Spinal cord (tissue), 10 donors: ENCODE measurements at places on chromosomes 6 and 20.

GRCh38 chr6:109260701-109261100, 121.6 kb downstream of the CD164 start:
- no peak for DNase-seq

DNA sequence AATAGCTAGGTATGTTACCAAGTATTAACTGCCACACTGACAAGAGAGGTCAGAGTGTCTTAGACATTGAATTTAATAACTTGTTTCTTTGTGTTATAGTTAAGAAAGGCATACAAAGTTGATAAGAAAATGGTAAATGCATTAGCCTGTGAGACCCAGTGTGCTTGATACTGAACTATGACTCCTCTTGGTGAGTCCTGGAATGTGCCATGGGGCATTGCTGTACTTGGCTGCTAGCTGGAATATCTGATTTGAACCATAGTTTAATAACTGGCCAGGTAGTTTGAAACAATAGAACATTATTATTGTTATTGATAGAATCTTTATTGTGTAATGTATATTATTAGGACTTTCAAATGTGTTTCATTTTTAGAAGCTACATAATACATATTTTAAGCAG, 70.0 kb downstream of the ZFAND3 start:
- DNase-seq = no peak

DNA sequence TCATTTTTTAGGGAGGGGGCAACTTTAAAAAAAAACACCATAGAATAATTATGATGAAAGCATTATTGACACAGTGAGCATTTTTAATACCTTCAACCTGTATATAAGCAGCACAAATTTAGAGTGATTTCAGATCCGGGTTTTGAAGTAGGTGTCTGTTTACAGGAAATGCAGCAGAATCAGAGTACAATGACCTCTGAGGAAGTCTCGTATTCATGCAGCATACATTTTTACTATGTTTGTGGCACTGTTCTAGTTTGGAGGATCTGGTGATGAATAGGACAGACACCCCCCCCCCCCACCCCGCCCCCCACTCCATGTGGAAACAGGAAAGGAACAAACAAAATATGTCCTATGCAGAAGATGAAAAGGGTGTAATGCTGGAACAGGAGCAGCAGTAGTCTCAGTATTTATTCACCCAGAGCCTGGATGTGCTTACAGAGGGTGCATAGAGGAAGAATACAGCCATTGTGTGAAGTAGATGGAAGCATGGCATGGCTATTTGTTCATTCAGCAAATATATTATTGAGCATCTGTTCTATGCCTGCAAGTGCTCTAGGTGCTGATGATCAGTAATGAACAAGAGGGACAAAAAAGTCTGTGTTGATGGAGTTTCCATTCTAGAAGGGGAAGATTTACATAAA, 19.7 kb downstream of the VAPB start:
- DNase-seq = peak; percentile 58

DNA sequence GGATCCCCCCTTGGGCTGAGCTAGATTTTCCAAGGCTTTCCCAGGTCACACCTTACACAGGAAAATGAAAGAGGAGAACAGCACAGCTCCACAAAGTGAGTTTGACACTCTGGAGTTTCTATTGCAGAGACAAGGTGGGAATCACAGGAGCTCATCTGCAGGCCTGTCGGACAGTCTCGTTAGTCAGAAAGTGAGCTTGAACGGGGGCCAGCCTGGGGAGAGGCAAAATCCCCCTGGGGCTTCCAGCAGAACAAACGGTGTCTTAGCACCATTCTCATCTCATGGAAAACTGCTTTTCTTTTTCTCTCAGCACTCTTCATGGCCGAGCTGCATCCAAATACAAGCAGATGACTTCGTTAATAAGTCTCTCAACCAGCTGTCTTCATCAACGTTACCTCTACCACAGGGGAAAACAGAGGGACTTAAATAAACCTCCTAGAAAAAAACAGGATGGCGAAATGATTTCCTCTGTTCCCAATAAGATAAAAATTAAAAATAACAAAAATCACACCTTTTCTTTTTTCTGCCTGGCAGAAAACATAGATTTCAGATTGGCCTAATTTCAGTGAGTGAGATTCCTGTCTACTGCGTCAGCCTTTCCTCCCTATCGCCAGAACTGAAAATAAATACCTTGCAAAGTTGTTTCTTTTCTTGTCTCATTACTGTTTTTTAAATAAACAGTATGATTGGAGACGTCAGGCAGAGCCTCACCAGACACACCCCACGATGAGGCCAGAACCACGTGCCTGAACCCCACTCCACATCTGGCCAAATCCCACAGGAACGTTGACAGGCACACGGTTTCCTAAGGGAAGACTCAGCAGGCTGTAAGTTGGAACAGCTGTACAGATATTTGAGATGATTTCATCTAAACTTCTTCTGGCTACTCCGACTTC, 219.0 kb downstream of the TTLL2 start:
- DNase-seq = peak; percentile 63

- DNase-seq = no peak
Measured at GRCh38 chr20:18225632-18226031, 62.7 kb upstream of the ZNF133 start.

DNA sequence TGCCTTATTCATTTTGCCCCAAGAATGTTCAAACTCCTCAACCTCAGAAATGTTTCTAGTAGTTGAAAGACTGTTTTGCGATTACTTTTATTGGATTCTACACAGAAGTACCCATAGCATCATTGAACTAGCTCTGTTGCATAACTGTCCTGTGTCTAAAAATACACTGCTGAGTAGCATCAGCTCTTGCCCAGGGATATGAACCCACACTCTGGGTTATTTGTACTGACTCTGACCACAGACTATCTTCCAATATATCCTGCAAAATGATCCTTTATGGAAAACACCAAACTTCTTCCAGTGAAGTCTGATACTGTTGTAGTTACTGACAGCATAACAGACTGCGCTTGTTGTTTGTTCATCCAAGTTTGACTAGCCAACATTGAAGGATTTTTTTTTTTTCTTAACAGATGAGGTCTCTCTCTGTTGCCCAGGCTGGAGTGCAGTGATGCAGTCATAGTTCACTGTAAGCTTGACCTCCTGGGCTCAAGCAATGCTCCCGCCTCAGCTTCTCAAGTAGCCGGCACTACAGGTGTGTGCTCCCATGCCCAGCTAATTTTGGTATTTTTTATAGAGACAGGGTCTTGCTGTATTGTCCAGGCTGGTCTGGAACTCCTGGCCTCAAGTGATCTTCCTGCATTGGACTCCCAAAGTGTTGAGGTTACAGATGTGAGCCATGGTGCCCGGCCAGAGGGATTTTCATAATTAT, 49.9 kb downstream of the TULP4 start:
- no peak for DNase-seq

GRCh38 chr20:64079273-64080012, at the start of gene RGS19:
Gene RGS19 (minus strand): TSS chr20:64079518. CDS start chr20:64076886, 2,632 bp downstream.
- no peak for DNase-seq

DNA sequence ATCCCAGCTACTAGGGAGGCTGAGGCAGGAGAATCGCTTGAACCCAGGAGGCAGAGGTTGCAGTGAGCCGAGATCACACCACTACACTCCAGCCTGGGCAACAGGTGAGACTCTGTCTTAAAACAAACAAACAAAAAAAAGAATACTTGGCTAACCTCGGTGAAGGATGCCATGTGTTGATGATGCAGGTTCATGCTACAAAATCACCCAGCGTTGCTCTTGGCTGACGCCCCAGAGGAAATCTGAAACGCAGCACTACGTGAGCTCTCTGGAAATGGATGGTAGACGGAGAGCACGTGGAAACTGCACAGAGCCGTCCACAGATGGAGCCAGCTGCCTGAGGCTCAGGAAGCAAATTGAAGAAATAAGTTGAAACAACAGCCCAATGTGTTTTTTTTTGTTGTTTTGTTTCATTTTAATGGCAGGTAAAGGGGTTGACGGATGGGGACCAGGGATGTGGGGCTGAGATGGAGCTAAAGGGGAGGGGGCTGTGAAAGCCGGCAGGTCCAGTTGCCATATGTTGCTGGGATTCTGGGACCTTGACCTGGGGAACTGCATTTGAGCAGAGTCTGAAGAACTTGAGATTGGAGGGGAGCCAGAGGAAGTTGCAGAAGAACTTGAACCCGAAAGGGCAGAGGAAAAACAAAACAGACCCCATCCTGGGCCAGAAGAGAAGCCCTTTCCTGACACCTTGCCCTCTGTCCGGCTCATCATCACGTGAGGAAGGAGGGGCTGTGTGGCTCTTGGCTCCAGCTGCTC, 12.8 kb upstream of the MANBAL start:
- DNase-seq = peak; percentile 76

- DNase-seq = no peak
Measured at GRCh38 chr6:168071620-168072019, 7.4 kb downstream of the FRMD1 start.

GRCh38 chr20:1336699-1337367, 7.9 kb upstream of the SDCBP2 start:
- no peak for DNase-seq

- no peak for DNase-seq
Measured at GRCh38 chr20:50140339-50140859, 13.1 kb downstream of the PEDS1 start.
